Bronchial epithelial cell (primary cell): ENCODE measurements at places on chromosomes 1 and 21.

DNA sequence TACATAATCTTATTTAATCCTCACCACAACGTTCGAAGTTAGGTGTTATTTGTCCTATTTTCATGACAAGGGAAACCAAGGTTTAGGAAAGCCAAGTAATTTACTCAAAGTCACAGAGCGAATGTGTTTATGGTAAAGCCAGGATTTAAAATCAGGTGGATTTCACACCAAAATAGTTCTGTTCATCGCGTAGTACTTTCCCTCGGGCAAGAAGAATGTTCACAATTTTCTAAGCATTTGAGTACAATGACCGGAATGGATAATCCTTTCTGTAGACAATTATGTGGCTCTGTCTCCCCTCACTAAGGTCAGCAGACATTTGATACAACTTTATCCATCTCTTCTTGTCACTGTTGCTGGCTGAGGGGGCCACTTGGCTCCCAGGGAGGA, 204.2 kb downstream of the ST6GALNAC3 start:
- no peak for DNase-seq

- peak; percentile 61 for DNase-seq
Observed at GRCh38 chr1:67460676-67461500, 30.7 kb upstream of the SERBP1 start.

- DNase-seq = peak; percentile 15
Observed at GRCh38 chr1:222897527-222898190, 82.8 kb downstream of the DISP1 start.

- peak; percentile 96 for DNase-seq
Observed at GRCh38 chr1:58584082-58584895, 7.2 kb upstream of the TACSTD2 start.

DNA sequence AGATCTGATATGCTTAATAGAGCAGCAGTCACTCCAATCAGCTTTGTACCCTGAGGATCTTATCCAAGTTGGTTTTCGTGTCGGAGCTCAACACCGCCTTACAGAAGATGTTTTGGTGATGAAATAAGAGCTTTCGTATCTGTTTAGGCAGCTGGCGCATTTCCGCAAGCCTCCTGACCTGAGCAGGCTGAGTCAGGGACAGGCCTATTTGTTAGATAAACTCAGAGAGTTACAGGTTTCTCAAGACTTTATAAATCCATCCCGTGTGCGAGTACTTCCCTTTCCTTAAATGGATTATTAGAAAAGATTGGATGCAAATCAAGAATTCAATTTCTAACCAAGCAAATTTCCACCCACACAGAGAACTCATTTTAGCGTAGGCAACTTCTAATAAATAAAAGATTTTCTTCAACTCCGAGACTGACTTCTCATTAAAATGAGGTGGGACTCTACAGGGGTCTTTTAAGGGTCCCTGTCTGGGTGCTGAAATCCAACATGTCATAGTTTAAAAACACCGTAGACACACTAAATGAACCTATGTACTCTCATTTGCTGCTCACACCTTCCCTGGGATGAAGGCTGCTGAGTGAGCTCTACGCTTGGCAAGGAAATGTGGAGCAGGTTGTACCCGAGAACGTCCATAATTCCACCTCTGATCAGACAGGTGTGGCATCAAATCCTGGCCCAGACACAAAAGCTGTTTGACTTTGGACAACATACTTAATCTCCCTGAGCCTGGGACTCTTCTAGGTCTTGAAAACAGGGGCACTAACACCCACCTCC, 106.9 kb upstream of the F3 start:
- DNase-seq = peak; percentile 99

DNA sequence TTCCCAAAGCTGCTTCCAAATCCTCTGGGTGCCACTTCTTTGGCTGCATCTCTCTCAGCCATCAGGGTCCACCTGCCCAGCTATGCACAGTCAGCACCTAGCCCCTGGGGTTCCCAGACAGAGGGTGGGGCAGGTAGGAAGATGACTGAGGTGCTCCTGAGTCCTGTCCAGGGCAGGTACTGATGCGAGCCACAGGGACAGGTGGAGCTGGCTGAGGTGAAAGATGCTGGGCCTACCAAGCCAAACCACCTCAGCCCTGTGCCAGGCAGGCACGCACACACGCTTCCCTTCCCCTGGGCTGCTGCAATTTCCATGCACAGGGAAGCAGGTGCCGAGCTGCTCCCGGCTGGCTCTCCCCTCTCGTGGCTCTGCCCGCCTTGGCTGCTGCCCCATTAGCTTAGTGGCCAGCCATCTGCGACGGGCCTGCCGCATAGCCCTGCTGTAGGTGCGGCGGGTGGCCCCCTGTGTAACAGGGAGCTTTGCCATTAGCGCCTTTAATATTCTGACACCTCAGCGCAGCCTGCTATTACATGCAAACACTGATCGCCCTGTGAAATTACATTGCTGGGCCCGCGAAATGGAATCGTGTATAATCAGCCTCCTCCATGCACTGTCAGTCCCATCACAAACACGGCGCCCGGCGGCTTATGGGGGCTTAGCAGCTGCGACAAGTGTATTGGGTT, 38.9 kb downstream of the DMAP1 start:
- DNase-seq = no peak

- DNase-seq = no peak
Observed at GRCh38 chr1:43294761-43295160, 6.0 kb upstream of the TIE1 start.

DNA sequence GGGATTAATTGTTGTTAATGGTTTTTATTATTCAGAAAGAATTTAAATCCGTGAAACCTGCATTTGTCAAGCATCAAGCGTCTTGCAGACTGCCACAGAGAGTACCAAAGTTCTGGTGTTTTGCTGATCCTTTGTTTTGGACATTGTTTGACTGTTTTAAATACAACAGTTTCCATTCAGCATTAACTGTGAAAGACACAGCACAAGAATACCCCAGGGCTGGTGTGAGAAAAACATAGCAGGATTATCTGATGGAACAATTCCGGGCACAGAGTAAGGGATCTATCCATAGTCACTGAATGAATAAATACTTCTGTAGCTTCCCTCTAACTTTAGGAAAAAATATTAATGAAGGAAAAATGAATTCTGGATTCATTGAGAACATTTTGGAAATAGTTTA, 202.3 kb downstream of the LTN1 start:
- DNase-seq = no peak

GRCh38 chr1:24084050-24084449, 27.9 kb downstream of the MYOM3 start:
- DNase-seq = no peak
